ENCODE measurements at places on chromosomes 3 and 15.

DNA sequence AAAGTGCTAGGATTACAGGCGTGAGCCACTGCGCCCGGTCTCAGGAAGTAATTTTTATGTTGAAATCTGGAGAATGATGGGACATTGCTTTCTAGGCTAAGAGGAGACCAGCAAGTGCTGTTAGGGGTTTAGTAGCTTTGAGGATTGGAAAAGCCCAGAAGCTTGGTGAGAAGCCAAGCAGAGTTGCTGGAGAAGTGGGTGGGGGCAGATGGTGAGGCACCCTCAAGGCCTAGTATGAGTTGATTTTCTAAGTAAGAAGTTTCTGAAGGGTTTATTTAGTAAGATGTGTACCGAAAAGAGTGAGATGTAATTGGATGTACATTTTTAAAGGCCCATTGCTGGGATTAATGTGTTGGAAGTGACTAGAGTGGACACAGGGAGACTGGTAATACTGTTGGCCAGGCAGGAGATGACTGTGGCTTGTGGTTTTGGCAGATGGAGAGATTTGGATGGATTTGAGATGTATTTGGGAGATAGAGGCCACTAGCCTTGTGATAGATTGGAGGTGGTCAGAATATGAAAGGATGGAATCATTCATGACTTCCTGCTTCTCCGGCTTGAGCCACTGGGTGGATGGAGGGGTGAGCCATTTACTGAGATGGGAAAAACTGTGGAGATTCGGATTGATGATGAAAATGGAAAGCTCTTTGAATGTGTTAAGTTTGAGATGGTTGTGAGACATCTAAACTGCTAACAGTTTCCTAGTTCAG lies 2.3 kb downstream of the LRRC28 start:
- DNase-seq: no peak

DNA sequence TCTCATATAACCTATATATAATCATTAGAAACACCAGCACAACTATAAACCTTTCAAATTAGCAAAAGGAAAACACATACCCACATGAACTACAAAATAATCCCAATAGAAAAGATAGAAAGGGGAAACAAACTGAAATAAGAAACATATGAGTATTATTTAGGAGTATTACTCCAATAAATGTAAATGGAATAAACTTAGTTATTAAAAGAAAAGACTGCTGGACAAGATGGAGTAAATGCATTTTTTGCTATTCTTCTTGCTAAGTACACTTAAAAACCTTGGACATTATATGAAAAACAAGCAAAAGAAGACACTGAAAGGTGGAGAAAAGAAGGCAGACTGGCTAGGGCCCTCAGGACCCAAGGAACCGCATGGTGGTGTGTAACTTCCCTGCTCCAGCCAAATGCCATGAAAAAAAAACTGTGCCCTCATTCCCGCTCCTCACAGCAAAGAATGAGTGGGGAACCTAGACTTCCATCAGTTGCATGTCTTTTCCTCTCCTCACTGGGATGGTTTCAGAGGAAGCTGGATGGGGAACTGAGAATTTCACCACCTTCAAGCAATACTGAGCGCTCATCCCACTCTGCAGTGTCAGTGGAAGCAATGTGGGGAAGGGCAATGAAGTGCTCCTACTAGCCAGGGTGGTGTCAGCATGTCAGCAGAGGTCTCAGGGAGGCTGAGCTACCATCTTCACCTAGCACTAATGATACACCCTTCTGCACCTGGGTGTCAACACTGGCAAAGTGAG lies 43.7 kb upstream of the ADAMTS17 start:
- no peak for DNase-seq

- DNase-seq: peak; percentile 100
Measured at GRCh38 chr3:93979850-93980676, at the start of gene ARL13B. TSS of gene ARL13B (plus strand) at chr3:93980155. CDS start at chr3:93980424, 269 bp downstream.

GRCh38 chr15:66734961-66735908 lies 33.2 kb downstream of the SMAD6 start:
- DNase-seq: no peak

GRCh38 chr15:23074684-23075083 lies 35.3 kb upstream of the TUBGCP5 start:
- DNase-seq: no peak

GRCh38 chr15:78434134-78434533 lies 3.9 kb upstream of the IREB2 start:
- peak; percentile 74 for DNase-seq

GRCh38 chr15:63322541-63322940 lies 45.1 kb downstream of the APH1B start:
- no peak for DNase-seq

DNA sequence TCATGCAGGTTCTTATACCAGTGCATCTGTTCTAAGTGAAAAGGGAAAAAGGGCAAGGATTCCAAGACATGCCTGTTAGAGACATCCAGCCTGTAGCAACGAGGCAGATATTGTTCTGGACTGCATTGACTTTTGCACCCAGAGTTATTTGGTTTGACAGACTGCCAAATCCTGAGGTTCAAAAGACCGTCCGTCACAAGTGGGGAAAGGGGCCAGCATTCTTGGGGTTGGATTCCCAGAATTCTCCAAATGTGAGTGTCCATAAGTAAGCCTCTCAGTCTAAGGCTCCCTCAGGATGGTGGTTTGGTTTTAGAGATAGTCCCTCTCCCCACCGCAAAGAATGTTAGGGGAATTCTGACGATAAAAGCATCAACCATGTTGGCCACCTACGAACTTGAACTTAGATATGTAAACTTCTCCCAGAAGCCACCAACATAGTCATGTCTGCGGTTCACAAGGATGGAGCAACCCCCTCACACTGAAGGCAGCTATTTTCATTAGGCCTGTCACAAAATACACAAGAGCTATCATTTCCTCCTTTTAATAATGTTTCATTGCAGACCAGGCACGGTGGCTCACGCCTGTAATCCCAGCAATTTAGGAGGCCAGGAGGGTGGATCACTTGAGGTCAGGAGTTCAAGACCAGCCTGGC lies 13.6 kb upstream of the LACTB start:
- DNase-seq: no peak

DNA sequence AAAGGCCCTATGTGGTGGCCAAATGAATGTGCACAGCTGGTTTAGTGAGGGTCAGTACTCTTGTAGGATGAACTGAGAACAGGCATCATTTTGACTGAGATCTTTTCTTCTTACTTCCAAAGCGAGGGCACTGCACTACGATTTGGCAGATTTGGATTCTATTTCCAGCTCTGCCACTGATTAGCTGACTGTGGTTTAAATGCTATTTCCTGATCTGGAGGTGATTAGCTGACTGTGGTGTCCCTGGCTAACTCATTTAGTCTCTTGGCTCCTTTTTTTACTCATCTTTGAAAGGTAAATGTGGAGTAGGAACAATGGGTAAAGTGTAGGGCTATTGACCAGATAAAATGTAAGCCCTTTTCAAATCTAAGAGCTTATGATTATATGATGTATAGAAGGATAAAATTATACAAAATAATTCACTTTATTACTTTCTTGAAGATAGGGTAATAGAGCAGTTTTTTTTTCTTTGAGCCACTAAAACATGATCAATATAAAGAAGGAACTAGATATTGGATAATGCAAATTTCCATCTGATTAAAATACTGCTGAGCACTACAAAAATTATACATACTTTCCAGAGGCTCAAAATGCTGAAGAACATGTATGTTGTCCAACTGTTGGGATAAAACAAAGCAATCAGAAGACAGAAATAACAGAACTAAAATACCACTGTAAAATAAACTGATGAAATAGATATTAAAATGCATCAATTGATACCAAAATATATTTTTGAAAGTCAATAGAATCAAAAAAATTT lies 39.7 kb upstream of the PLOD2 start:
- peak; percentile 11 for DNase-seq

DNA sequence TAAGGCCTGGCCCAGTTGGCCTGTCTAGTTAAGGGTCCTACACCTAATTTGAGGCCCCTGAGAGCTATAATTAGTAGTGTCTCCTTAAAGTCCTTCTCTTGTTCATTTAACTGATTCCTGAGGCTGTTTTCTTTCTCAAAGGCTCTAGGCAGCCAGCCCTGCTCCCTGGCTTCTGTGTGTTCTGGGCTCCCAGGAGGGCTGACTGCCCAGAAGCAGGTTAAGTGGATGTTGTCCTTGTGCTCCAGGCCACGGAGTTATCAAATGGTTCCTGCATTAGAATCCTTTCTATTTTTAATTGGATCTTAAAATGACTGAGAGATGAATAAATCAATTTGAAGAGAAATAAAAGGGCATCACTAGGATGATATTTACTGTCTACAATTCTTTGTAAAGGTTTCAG lies 140.0 kb downstream of the SNRK start:
- no peak for DNase-seq

- DNase-seq: no peak
Measured at GRCh38 chr15:57165992-57166391, 210.3 kb upstream of the CGNL1 start.

GRCh38 chr15:63364399-63365272 lies 17.0 kb downstream of the CA12 start:
- DNase-seq: no peak

DNA sequence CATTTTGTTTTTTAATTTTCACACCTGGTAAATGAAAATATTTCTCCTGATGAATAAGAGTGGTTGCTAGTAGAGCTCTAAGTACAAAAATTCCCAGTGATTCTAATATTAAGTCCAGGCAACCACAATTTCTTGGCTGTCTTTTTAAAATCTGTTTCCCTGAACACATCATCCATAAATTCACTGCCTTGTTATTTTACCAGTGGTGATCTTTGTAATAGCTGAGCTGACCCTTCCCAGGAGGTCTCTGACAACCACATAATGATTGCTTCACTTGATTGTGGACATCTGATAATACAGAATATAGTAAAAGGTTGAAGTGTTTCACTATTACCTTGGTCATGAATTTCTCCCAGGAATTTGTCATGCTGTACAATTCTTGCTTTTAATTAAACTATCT lies 13.9 kb upstream of the TOP2B start:
- no peak for DNase-seq

GRCh38 chr15:39302936-39303335 lies 277.9 kb upstream of the THBS1 start:
- DNase-seq: no peak

DNA sequence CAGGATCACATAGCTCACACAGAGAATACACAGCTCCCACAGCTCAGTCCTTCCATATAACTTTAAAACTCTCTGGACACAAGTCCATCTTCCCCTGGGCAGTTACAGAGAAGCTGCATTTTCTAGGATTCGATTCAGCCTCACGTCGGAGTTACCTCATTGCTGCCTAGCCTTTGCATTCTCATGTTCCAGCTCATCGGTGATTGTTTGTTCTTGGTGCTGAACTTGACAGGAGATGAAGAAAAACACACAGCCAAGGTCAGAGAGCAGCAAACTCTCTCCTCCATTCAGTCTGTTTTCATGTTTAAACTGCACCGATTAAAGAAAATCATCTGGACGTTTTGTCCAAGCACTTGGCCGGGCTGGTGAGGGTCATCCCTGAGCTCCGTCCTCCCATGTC lies 375.5 kb upstream of the CFAP20DC start:
- DNase-seq: no peak

DNA sequence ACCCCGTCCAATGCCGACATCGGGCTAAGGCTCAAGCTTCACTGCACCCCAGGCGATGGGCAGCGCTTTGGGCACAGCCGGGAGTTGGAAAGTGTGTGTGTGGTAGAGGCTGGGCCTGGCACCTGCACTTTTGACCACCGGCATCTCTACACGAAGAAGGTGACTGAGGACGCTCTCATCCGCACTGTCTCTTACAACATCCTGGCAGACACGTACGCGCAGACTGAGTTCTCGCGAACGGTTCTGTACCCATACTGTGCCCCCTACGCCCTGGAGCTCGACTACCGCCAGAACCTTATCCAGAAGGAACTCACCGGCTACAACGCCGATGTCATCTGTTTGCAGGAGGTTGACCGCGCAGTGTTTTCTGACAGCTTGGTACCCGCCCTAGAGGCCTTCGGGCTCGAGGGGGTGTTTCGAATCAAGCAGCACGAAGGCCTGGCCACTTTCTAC lies 1.0 kb downstream of the PDE12 start:
- DNase-seq: peak; percentile 70

DNA sequence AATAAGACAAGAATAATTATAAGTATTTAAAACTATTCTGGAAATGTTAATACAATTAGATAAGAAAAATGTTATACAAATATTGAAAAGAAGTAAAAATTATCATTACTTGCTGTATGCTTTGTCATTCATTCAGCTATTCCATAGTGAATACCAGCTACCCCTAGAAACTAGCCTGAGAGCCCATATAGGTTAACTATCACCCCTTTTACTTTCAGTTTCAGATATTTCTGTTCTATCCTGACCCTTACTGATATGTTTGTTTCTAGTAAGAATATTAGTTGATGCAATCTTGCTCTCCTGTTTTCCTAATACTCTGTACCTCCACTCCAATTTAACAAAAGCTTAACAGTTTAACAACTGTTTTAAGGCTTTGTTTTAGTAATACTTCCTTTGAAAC lies 31.6 kb downstream of the FAM227B start:
- DNase-seq: no peak

GRCh38 chr15:98126326-98127085 lies 166.0 kb downstream of the ARRDC4 start:
- DNase-seq: no peak

DNA sequence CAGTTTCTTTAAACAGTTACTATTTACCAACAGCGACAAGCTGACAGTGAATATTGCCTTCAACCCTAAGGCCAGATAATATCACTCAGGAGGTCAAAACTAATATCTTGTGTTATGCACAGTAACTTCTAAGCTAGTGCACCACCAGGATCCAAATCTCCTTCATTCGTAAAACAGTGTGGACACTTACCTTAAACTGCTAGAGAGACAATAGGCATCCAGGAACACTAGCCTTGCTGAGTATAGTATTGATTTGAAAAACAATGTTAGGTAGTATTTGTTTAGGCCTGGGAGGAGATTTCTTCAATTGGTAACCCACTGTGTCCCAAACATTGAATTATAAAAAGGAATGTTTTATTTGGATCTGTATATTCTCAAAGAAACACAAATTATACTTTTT lies 707.9 kb upstream of the UBE2E2 start:
- no peak for DNase-seq

DNA sequence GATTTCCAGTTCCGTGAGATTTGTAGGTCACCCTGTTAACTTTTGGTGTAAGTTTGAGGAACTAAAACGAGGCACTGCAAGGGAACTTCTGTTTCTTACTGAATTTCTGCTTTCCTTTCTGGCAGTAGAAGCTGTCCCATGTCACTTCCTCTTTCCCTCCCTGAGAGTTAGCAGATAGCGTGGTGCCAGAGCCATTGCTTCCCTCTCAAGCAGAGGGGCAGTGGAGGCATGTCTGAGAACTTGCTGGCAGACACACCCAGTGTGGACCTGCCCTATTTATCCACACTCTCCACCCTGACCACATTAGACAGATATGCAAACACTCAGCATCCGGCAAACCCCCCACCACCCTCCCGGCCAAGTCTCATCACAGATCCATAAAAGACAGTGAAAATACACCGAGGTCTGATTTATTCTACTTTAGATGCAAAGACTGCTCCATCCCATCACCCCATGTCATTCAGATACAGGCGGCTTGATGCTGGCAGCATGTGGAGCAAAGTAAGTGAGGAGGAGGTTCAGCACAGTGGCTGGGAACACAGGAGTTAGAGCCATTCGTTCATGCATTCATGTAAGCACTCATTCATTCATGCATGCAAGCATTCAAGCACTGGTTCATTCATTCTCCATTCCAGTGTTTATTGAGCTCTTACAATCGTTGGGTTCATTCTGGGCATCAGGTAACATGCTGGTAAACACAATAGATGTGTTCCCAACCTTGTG lies 324.7 kb downstream of the SHQ1 start:
- peak; percentile 98 for DNase-seq

All from hematopoietic multipotent progenitor cell treated with erythropoietin and hydrocortisone succinate and interleukin-3 and kit ligand, for 4 days (in vitro differentiated cells).